ENCODE measurements at places on chromosomes 2 and 18.

DNA sequence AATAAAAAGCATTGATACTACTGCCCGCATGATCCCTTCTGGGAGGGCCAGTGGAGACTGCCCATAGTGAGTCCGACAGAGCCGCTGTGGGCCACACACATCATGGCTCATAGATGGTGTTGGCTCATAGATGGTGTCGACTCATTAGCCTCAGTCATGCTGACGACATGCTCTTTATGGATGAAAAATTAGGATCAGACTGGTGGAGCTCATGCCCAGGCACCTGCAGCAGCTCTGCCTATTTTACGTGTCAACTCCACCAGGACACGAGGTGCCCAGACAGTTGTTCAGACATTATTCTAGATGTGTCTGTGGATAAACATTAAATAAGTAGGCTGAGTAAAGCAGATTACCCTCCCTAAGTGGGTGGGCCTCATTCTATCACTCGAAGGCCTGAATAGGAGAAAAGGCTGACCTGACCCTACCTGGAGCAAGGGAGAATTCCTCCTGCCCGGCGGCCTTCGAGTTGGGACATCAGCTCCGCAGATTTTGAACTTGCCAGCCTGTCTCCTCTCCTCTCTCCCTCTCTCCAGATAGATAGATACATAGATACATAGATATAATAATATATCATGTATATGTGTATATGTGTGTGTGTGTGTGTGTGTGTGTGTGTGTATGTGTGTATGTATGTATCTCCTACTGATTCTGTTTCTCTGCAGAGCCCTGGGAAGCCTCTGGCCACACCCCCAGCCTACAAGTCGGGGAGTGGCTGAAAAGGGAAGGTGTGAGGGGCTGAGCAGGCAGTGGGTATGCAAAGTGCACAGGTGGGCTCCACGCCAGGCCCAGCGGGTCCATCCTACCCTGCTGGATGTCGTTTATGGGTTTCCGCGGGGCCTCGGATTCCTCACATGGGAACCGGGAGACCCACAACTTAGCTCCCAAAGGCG, 13.6 kb upstream of the TEX51 start:
- no peak for DNase-seq

DNA sequence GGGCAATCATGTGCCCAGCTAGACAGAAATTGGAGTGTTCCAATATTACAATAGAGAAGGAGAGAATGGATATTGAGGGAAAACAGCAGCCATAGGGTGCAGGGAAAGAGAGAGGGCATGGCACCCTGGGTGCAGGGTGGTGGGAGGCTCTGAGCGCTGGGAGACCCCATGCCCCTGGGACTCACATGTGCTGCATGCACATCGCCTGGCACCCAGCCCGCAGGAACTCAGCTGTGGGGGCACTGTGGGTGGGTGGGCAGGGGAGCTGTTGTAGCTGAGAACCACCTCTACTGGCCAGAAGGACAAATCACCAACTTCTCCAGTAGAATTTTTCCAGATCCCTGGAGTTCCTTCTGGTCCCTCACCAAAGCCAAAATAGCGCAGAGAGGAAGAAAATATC, 7.2 kb upstream of the NEURL3 start:
- no peak for DNase-seq

DNA sequence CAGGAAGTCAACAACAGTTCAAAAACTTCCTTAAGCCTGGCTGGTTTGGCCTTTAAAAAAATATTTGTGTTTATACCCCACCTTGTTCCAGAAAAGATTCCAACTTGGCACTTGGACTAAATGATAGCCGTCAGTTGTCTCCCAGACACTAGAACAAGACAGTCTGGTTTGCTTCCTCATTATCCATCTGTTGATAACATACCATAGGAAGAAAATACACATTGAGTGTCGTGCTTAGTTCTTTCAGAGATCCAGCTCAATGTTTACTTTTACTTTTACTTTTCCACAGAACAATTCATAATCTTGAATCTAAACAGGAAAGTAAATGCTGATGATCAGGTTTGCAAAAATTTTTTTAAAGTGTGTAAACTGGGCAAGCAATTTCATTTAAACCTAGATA, 2.4 kb upstream of the VPS54 start:
- DNase-seq, result no peak

DNA sequence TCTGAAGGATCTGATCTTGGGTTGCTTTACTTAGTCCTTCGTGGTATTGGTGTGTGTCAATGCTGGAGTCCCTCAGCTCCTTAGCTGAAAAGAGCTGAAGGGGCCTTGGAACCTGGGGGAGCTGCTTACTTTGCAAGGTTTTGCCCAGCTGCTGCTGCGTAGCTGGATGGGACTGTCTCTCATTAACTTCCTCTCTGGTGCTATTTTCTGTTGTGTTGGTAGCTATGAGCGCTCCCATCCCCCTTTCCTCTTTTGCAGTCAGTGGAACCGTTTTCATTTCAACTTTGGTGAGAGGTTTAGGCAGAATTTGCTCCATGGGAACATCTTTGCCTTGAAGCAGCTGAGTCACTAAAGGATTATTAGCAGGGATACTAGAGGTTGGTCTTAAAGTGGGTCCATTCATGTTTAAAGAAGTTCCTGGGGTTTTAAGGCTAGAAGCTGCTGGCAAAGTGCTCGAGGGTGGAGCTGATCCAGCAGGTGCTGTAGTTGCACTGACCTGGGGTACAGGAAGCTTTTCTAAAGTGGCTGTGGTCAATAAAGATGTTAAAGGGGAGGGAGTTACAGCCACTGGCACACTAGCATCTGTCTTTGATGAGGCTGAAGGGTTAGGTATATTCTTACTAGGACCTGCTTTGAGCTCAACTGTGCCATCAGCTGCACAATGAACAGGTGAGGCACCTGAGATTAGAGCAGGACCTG, 69.9 kb upstream of the DTNB start:
- no peak for DNase-seq

DNA sequence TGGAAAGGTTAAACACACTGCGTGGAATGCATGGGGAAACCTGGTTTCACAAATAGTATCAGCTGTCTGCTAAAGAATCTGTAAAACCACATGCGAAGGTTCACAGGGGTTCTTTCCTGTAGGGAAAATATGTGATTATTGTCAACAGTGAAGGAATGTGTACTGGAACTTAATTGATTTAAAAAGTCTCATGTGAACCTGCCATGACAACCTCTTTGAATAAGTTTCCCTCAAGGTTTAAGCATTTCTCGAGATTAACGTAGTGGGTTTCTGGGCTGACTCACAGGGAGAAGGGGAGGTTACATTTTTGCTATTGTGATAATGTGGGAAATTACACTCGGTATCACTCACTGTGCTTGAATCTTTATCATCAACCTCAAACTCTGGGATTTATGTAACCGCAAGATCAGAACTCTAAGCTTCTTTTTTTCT, 28.2 kb upstream of the IL1R1 start:
- no peak for DNase-seq

GRCh38 chr2:120812866-120813265, 77.2 kb downstream of the GLI2 start:
- DNase-seq, result no peak

DNA sequence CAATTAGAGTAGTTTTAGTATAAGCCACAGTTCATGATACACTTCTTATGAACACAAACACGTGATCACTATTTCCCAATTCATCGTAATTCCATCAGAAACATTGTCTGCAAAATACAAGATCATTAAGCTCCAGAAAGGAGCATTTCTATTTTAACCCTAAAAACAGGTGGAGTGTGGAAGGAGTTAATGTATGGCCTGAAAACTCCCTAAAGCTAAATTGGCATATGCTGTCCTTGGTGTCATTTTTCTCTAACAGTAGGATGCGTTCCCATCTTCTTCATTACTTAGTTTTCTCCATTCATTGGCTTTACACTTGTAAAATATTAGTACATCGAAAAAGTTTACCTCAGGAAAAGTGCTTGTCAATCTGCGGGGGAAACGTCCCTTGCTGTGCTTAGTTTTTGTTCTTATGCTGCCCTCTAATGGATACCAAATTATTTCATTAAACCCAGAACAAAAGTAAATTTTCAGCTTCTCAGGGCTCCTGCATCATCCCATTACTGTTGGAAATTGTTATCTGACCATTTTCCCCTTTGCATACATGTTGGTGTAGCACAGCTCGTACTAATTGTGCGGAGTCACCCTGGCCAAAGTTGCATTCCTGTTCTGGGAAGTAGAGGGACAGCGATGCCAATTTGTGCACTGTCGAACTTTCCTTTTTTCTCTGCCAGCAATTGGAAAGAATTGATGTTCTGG, 153.4 kb downstream of the GPD2 start:
- peak; percentile 22 for DNase-seq

DNA sequence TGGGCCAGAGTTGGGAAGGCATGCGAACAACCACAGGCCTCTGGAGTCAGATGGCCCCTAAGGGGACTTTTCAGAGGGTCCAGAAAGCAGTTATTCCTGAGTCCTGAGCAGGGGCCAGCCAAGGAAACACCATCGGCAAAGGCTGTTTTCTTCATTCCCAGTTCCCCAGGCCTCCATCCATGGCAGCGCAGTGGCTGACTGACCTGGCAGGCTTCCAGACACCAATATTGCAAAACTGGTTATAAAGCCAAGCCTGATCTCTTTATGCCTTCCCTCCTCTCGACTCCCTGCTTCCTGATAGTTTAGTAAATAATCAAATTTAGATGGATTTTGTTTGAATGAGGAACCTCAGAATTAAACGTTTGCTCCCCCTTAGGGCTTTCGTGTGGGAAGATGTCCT, 133.4 kb upstream of the ITGA6 start:
- DNase-seq, result no peak

GRCh38 chr2:26521054-26521912, 43.4 kb upstream of the OTOF start:
- peak; percentile 87 for DNase-seq

GRCh38 chr2:236209996-236210395, 41.8 kb upstream of the GBX2 start:
- no peak for DNase-seq

- DNase-seq, result no peak
Measured at GRCh38 chr2:9390991-9391390, 32.3 kb downstream of the ITGB1BP1 start.

GRCh38 chr2:157777427-157777826, 98.7 kb downstream of the ACVR1 start:
- DNase-seq, result peak; percentile 27

DNA sequence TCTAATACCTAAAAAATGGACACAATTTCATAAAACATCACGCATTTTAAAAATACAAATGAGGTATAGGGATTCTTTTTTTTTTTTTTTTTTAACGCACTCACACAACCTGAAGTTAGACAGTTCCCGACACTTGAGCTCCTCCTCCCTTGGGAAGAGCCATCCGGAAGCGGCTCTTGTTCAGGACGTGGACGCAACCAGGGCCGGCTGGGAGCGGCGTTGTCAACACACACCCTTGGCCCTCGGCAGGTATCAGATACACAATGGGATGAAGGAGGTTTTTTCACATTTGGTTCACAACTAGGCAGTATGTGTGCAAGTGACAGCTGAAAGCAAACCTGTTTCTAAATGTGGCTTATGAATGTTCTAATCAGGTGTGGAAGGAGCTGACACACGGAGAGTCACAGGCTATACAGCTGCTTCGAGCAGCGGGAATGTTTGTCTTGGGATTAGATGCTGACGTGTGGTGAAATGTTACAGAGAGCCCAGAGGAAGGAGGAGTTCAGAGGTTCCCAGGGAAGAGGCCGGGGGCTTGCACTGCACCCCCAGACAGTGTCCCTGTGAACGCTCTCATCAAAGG, 111.1 kb downstream of the PXDN start:
- DNase-seq, result no peak

GRCh38 chr2:55168221-55169154, 63.6 kb downstream of the CLHC1 start:
- DNase-seq, result peak; percentile 59

- no peak for DNase-seq
Measured at GRCh38 chr2:9261231-9261883, 54.7 kb downstream of the ASAP2 start.

GRCh38 chr2:210356944-210357343, 42.0 kb upstream of the MYL1 start:
- no peak for DNase-seq

- DNase-seq, result no peak
Measured at GRCh38 chr18:23563377-23564043, 22.8 kb downstream of the NPC1 start.

- DNase-seq, result no peak
Measured at GRCh38 chr2:32611366-32611765, 16.5 kb upstream of the TTC27 start.

GRCh38 chr2:98909317-98910211, 26.5 kb downstream of the CRACDL start:
- DNase-seq, result peak; percentile 94

DNA sequence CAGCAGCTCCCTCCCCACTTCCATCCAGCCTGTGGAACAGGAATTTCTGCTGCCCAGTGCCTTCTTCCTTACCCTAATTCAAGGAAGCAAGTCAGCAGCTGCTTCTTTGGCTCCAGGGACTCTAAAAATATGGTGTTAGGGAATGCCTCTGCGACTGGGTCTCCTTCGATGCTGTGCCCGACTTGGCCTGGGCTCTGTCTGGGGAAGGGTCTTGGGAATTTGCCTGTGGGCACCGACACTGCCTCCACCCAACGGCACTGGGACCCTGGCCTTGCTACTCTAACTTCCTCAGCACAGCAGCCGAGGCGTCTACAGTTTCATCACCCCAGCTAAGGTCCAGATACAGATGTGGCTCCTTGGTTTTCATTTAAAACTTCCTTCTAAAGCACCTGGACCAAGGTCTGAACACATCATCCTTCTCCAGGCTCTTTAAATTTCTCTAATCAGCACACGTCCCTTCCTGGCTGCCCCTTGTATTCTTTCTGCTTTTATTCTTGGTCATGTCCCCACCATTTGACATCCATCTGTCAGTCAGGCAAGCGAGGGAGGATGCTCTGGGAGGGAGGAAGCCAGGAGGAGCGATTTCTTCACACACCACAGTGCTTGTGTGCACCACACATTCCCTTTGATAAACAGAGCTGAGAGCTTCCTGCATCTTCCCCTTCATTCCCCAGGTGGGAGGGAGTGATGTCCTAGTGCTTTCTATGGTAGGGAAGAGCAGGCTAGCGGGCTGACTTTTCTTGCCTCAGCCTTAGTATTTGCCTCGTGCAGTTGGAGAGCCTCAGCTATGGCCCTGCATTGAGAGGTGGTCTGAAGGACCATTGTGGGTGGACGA, 6.8 kb downstream of the LBH start:
- DNase-seq, result no peak

DNA sequence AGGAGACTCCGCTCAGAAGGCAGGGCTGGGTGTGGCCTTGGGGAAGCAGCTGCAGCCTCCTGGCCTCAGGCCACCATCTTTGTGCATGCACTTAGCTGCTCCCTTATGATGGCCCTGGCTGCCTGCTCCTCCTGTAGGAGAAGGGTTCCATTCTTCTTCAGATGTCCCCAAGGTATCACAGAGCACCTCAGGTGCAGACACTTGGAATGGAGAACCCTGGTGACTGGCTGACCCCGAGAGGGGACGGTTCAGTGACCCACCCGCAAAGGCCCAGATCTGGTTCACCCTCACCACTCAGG, 9.6 kb downstream of the GPAT2 start:
- DNase-seq, result no peak

DNA sequence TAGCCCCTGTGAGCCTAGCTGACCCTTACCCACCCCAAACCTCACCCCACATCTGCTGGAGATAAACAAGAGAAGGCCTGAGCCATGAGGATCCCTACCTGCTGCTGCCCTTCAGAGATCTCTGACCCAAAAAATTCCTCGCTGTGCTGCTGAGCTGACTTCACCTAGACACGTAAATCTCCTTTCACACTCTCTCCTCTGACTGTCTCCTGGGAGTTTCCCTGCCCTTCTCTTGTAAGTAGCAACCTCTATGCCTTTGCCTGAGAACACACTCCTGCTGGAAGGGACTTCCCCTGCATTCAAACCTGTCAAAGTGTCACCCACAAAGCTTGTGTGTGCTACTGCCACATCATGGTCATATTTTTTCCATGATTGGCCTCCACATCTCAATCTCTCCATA, 134.2 kb upstream of the NOL4 start:
- no peak for DNase-seq

- DNase-seq, result no peak
Measured at GRCh38 chr2:15730545-15731212, 139.0 kb downstream of the DDX1 start.
